ENCODE measurements at places on chromosomes 7 and 10.

DNA sequence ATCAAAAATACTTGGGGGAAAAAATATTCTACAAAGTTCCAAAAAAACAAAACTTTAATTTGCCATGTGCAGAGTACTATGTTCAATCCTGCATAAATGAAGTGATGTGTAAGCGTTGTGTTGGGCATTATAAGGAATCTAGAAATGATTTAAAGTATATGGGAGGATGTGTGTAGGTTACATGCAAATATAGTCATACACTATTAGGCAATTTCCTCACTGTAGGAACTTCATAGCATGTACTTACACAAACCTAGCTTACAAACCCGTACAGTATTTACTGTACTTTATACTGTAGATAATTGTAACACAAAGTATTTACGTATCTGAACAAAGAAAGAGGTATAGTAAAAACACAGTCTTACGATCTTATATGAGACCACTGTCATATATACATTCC, 72.3 kb downstream of the NRBF2 start:
- DNase-seq, result no peak

GRCh38 chr7:43779045-43779812, 20.7 kb downstream of the BLVRA start:
- no peak for DNase-seq

DNA sequence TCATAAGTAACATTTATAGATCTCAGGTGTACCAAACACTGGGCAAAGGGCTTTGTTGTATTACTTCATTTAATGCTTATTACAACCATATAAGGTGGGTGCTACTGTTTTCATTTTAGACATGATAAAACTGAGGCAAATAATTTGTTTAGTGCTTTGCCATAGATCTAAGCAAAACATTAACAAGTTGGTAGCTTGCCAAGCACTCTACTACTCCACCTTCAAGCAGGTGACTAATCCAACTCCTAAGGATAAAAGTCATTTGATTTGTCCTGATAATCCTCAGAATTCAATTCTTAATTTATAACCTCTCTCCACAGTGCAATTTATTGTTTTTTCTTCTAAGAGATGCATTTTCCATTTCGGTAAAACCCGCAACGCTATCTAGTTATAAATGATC, 646.4 kb downstream of the GRM8 start:
- DNase-seq, result no peak

DNA sequence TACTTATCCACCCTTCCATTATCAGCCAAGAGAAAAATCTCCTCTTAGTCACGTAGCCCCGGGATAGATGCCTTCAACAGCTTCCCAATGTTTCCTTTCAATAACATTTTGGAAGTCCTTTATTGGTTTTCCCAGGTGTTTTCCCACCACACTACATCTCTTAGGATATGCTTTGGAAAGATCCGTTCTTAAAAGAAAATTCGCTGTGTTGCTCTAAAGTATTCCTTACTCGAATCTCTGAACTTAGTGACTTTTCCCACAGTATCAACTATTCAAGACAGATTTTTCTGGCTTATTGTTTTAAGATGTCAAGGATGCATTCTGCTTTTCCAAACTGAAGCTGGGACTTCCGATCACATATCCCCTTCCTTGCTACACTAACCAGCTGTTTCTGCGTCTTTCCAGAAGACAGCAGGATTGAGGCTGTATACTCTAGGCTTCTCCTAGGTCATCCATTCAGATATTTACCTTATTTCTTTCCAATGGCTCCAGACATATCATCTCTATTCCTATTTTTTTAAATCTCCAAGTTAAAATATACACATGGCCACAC, 36.5 kb upstream of the SVIL start:
- DNase-seq, result no peak

DNA sequence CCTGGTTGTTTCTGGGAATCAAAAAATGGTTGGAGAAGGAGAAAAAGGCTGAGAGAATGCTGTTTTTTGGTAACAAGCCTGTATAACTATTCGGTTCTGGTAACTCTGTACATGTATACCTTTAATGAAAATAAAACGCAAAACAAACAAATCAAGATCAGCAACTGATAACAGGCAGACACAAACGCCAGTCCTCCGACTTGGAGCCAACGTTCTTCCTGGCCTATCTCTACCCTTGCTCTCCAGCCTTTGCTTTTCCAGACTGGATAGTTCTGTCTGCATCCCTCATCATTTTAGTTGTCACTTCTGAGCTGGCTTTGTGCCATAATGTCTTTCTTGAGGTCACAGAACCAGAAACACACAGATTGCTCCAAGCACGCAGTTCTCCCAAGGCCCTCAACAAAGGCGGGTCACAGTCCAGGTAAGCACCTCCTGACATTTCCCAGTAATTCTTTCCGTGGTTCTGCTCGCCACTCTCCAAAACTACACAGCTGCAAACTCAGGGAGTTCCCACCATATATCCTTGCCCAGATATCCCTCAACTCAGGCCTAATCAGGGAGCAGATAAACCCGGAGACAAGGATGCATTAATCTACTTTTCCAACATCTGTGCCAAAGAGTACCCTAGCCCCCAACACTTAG, 20.2 kb downstream of the HIP1 start:
- DNase-seq, result no peak

- DNase-seq, result no peak
Measured at GRCh38 chr7:33423646-33424020, 294.3 kb downstream of the BBS9 start.

DNA sequence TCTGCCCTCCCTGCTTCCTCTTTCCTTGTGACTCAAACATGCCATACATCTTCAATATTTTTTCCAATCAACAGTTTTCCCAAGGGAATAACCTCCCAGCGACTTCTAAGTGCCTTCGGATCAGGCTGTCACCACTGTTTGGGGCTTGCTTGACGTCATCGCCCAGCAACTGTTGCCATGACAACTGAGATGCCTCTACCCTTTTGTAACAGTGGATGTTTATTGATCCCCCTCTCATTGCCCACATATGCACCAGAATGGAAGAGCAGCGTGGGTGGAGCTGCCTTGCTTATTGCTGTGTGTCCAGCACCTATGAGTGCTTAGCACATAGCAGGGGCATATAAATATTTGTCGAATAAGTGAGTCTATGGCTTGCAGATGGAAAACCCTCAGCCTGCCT, 14.4 kb downstream of the FFAR4 start:
- DNase-seq, result no peak

DNA sequence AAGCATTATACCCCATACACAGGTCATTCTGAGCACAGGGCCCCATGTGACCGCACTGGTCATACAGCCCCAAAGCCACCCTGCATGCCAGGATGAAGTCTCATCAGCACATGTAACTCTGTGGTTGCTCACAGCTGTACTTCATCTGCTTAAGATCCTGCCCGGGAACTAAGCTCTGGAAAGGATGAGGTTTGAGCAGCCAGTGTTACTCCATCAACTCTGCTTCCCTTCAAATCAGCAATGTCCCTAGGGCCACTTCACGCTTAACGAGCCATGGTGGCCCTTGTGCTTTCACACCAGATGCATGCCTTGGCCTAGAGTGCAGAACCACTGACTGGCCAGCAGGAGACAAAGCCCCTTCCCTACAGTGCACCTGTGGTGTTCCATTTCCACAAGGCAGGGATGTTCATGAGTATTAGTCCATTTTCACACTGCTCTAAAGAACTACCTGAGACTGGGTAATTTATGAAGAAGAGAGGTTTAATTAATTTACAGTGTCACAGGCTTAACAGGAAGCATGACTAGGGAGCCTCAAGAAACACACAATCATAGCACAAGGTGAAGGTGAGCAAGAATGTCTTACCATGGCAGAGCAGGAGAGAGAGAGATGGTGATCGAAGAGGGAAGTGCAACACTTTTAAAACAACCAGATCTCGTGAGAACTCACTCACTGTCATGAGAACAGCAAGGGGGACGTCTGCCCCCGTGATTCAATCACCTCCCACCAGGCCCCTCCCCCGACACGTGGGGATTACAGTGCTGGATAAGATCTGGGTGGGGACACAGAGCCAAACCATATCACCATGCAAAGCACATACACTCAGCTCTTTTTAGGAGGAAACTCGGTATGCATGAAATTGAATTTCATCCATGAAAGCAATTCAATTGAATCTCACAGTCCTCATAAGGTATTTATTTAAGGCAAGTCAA, 149.0 kb upstream of the CDCA7L start:
- DNase-seq, result no peak

- no peak for DNase-seq
Measured at GRCh38 chr7:67344481-67345193, 348.0 kb downstream of the TYW1 start.

DNA sequence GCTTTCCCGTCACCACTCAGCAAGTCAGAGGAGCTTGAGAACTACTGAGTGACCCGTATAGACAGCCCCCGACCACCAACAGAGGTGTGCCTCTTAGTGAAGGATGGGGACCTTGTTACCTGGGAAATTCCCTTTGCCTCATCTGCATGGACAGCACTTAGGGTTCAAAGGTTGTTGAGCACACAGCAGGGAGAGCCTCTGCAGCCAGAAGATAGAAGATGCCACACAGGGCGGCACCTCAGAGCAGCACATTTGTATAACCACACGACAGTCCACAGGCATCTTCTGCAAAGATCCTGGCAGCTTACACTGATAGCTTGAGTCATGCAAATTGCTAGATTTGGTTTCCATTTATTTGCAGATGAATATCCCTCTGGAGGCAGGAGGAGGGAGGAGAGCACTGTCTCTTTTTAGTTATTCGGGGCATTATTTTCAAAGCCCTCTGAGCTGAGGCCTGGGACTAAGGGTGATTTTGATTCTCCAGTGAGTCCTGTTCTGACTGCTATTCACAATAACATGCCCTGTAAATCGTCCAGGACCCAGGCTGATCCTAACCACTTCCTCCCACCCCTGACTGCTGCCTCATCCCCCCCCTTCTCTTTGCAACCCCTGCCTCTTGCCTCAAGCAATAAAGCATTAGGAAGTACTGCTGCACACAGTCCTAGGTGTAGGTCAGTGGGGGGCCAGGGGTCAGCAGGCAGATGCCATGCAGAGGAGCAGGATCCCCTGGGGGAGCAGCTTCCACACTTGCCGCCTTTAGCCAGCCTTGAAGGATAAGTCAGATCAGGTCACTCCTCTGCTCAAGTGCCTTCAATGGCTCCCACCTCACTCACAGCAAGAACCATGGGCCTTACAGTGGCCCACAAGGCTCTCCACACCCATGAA, 24.6 kb upstream of the INMT start:
- no peak for DNase-seq

DNA sequence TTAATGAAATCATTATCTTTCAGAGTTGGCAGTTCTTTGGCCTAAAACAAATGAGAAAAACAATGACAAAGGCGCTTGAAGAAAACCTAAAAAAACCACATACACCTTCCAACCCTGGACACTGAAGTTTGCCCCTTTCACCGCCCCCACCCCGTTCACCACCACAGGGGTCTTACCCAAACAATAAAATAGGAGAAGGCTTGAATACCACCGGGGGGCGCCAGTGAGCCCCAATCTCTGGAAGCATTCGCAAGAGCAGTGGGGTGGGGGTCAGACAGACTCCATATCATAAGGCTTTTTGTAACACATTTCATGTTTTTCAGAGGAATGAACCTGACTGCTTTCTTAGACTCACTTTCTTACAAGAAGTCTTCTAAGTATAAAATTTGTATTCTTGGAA, 163.6 kb downstream of the PIP4K2A start:
- no peak for DNase-seq

Data from NCI-H2107 (cell line).